ENCODE measurements at places on chromosomes 11 and 22.

DNA sequence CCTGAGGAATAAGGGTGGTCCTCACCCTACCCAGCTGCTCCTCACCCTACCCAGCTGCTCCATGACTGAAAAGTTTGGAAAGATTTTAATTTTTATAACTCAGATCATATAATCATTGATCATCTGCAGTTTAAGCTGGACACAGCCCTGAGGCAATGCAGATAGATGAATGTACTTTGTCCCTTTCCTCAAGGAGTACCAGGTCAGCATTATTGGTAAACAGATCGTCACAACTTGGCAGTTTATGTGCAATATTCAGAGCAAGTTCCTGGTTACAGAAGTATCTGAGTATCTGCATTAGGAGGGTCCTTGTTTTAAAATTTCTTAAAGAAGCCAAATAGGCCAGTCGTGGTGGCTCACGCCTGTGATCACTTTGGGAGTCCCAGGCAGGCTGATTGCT lies 3.6 kb downstream of the TNRC6B start:
- no peak for DNase-seq

GRCh38 chr22:45263463-45264269 lies 21.1 kb upstream of the UPK3A start:
- DNase-seq = peak; percentile 51

GRCh38 chr11:123247813-123248379 lies 52.8 kb upstream of the CLMP start:
- DNase-seq = no peak

DNA sequence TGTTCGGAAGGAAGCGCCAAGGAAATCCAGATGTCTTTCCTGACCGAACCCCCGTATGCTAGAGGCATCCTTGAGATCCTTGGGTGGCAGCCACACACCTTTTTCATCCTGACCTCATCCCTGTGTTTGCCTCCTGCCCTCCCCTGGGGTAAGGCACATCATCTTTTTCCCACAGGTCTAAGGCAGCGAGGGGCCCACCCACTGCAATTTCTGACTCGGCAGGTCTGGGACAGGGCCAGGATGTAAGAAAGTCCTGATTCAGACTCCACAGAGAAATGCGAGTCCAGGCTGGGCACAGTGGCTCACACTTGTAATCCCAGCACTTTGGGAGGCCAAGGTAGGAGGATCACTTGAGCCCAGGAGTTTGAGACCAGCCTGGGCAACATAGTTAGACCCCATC lies 10.5 kb downstream of the ZMAT5 start:
- no peak for DNase-seq

DNA sequence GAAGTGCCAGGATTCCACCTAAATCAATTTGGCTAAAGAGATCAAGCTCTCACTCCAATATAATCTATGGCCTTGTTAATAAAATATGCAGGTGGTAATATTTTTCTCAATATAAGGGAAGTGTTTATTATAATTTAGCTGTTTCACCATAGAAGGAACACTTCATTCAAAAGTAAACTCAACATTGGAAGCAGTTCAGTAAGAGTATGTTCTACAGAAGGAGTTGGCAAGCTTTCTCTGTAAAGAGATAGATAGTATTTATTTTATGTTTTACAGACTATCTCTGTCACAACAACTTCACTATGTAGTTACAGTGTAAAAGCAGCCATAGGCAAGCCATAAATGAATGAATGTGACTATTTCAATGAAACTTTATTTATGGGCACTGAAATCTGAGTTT lies 313.6 kb upstream of the ANO3 start:
- DNase-seq = no peak

DNA sequence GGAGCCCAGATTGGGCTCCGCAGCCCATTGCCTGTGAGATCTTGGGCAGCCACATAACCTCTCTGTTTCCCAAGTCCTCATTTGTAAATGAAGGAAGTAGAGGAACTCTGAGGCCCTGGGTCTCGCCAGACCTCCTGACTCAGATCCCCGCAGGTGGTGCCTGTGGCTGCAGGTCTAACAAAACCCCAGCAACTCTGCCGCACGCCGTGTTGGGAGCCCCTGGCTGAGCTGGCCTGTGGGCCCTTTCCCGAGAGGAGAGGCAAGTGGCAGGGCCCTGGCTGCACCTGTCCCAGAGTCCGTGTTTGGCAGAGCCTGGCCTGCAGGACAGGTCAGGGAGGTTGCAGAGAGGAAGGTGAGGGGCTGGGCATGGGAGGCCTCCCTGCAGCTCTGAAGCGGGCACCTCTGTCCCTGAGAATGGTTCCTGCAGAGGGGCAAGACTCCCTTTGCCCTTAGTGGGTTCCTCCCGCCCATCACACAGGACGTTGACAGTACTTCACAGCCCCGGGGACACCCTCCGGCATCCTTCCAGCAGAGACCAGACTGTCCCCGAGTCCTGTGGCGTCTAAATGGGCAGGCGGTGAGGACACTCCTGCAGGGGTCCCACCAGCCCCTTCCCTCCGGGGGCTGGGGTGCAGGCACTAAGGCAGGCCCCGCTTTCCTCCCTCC lies 67.7 kb downstream of the ARHGAP8 start:
- no peak for DNase-seq

DNA sequence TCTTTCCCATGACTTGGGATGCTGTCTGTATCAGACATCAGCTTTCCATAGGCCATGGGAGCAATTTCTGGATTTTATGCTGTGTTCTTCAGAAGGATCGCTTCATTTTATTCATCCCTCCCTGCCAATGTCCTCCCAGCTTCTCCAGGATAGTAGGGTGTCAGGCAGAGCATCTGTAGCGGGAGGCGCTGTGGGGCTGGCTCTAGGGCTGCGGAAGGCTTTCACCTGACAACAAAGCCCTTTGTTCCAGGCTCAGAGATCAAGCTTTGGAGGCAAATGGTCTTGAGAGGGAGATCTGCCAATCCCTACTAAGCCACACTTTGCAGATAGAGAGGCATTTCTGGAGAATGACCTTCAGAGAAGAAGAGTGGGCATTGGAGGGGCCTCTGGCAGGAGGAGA lies 29.5 kb upstream of the FTH1 start:
- DNase-seq = no peak

- DNase-seq = peak; percentile 37
Observed at GRCh38 chr11:66919923-66920322, 38.3 kb downstream of the PC start.

GRCh38 chr11:117930668-117931330 lies 1.6 kb upstream of the TMPRSS13 start:
- no peak for DNase-seq

DNA sequence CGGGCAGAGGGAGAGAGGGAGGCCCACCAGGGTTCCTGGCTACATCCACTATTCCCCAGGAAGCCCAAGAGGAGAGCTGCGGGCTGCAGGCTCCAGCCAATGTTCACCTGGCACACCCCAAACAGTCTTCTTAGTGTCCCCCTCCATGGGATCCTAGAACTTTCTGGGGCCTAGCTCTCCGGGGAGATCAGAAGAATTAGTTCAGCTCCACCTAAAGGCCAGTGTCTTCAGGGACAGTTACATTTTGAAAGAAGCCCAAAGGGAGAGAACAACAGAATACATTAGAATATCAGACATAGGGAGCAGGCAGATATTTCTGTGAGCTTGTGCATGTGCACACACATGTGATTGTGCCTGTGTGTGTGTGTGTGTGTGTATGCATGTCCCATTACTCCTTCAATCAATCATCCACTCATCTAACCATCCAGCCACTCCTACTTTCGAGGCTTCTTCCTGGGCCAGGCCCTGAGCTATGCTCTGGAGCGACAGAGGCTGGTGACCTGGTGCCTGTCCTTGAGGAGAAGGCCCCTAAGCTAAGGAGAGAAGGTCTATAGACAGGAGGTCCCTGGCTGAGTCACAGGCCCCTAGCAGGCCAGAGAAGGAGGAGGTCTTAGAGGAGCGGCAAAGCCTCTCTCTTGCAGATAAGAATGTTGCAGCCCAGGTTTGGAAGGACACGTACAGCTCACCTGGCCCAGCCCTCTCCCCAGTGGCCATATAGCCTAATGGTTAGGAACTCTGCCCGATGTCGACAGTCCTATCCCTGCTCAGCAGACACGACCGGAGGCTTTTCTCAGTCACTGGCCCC lies 165.5 kb downstream of the DSCAML1 start:
- no peak for DNase-seq

DNA sequence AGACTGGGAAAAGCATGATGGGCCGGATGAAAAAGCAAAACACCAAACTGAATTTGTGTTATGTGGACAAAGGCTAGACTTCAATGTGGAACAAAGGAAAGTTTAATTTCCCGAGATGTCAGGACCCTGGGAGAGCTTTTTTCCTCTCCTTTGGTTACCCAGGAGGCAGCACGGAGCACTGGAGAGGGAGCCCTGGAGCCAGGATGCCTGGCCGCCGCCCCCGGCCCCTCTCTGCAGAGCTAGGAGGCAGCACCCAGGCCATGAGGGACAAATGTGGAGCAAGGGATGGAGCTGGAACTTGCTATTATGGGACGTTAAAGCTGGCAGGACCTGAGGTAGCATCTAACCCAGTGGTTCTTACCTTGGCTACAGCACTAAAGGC lies 108.9 kb downstream of the MORC2 start:
- no peak for DNase-seq

All from hematopoietic multipotent progenitor cell treated with erythropoietin and hydrocortisone succinate and interleukin-3 and kit ligand, for 8 days (in vitro differentiated cells).